CD8-positive, alpha-beta T cell (primary cell): ENCODE measurements at places on chromosomes 16 and 17. TPM values are rescaled to one million over a fixed set of nuclear protein-coding genes. Genes with fewer than 3 reads are reported as not detected.

GRCh38 chr17:57823469-57824401, 26.1 kb downstream of the MRPS23 start:
- DNase-seq: no peak

GRCh38 chr16:12271006-12271405, 294.5 kb downstream of the SNX29 start:
- no peak for DNase-seq

GRCh38 chr16:55622930-55623561, 32.7 kb upstream of the SLC6A2 start:
- no peak for DNase-seq

- no peak for DNase-seq
These were observed 21.0 kb upstream of the G6PC1 start for GRCh38 chr17:42879596-42879985.

Gene KRTAP4-1
- not detected for total RNA-seq

DNA sequence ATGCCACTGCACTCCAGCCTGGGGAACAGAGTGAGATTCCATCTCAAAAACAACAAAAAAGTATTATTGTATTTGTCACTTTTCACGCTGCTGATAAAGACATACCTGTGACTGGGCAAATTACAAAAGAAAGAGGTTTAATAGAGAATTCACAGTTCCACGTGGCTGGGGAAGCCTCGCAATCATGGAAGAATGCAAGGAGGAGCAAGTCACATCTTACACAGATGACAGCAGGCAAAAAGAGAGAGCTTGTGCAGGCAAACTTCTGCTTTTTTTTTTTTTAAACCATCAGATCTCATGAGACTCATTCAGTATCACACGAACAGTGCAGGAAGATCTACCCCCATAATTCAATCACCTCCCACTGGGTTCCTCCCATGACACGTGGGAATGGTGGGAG, 41.5 kb upstream of the ETV4 start:
- no peak for DNase-seq

DNA sequence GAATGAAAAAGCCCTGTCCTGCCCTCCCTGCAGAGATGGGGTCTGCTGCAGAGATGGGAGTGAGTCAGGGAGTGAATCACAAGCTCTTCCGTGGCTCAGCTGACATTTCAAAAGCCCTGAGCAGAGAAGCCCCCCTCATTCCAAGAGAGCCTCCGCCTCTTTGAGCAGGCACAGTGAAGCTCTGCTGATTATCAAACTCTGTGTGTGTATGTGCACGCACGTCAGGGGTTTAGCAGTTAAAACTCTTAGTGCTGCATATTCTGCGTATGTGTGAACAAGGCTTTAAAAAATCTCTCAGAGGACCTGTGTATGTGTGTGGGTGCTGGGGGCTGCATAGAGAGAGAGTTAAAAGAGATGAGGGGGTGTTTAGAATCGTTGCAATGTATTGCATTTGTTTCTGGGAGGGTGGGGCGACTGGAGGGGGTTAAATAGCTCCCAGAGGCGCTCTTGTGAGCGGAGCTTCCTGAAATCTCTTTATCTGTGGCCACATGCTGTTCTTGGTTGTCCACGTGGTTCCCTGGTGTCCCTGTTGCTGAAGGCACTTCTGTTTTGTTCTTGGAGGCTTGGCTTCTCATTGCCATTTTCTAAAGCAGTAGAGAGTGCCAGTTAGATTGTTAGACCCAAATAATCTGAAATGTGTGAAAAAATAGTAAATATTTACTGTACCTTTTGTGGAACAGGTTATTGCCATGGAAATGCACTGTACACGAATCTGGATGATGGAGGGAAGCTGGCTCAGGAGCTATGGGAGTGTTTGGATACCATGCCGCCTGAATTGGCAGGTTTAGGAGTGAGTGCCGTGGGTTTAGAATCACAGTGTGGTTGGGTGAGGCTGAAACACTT, 116.6 kb downstream of the PRKCB start:
- no peak for DNase-seq

DNA sequence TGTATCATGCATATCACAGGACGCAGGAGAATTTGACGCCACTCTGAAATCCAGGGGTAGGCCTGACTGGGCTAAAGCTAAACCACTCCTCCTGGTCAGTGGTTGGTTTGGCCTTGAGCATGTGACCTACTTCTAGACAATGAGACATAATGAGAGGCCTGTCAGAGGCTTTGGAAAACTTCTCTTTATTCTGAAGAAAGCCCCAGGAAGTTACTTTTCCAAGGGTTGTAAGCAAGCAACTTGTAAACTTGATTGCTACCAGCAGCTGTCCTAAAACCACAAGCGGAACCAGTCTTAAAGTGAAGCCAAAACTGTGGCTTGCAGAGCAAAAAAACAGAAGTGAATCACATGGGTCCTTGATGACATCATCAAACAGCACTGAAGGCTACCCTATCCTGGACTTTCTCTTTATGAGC, 138.2 kb upstream of the COX10 start:
- DNase-seq: peak; percentile 44

GRCh38 chr16:74561626-74562025, 45.3 kb downstream of the GLG1 start:
- DNase-seq: no peak

Gene UTS2R
- not detected for total RNA-seq

DNA sequence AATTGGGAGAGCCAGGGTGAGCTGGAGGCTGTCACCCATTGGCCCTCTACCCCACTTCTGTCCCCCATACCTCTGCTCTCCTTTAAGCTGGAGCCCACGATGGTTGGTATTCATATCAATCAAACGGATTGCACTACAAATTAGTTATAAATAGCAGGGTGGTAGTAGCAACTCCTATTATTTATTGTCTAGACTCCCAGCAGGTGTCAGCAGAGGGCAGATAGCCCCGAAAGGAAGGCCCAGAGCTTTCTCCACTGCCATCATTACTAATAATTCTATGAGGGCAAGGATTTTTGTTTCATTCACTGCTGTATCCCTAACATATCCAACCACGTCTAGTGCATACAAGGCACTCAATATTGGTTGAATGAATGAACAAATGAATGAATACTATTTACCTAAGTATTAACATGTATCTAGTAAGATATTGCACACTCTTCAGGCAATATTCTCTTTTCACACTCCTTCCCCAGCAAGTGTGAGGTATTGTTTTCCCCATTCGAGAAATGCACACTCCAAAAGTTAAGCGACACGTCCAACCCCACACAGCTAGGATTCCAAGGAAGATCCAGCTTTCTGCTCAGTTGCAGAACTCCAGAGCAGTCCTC, 6.3 kb downstream of the C17orf50 start:
- DNase-seq: no peak

- DNase-seq: no peak
These were observed 2.0 kb upstream of the ACE start for GRCh38 chr17:63474586-63475460.

Gene MYADML2
- total RNA-seq: not detected

DNA sequence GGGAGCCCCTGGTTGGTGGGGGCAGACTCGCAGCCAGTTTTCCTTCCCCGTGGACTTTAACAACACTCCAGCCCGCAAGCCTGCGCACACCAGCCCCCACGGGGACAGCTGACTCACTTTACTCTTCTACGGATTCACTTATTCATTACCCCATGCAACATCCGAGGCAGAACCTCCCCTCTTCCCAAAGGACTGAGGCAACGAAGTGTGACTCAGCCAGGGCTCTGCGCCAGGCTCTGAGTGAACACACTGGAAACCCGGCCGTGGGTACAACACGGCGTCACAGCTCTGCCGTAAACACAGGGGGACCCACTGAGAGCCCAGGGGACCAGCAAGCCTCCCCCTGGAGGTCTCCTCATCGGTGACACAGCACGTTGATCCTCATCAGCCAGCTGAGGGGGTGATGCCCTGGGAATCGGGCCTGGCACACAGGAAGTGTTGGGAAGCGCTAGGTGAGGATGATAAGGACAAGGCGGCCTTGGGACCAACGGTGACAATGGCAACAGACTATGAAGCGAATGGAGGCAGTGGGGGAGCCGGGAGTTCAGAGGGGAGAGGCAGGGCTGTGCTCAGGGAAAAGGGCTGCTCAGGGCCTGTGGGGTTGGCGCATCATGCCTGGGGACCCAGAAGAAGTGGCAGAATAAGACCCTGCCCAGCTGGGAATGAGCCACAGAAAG, 14.6 kb downstream of the COTL1 start:
- DNase-seq: no peak

DNA sequence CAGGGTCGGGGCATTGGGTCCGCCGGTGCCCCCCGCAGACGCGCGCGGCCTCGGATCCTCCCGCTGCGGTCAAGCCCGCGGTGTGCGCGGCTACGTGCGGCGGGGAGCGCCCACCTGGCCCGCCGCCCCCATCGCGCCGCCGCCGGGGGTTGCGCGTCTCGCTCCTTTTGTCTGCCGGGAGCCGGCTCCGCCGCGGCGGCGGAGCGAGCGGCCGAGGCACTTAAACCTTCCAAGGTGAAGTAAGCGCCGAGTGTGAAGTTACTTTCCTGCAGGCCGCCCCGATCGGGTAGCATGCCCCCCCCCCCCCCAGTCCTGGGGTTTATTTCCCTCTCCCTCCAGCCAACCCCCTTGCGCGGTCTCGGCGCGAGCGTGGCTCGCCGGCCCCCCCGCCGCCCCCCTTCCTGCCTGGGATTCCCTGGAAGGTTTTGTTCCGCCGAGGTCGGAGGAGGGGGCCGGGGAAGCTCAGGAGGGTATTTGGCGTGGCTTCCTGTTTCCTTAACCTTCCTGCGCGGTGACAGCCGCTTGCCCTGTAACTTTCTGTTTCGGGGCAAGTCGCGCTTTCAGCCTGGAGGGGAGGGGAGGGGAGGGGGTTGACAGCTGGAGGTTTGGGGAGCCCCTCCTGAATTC, 56.6 kb upstream of the GSE1 start:
- DNase-seq: peak; percentile 66

- peak; percentile 40 for DNase-seq
These were observed 13.9 kb upstream of the KIFC3 start for GRCh38 chr16:57815987-57816745.
